Heart left ventricle (tissue), 16 donors: ENCODE measurements at places on chromosomes 6 and 20. TPM values are rescaled to one million over a fixed set of nuclear protein-coding genes. Genes with fewer than 3 reads are reported as not detected.

DNA sequence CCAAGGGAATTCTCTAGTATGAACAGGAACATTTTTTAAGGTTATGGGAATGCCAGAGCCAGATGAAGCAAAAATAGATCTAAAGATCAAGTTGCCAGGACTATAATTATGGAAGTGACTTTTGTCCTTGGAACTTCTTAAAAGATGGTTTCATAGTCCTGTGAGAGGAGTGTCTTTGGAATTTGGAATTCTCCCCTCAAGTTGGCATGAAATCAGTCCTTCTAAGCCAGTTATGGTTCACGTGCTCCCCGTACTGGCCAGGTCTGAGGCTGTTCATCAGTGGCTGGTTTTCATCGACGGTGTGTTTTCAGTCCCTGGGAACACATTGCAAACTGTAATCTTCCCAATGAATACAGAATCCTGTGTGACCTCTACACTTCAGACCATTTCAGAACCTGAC lies 63.1 kb downstream of the VGLL2 start:
- no peak for DNase-seq

DNA sequence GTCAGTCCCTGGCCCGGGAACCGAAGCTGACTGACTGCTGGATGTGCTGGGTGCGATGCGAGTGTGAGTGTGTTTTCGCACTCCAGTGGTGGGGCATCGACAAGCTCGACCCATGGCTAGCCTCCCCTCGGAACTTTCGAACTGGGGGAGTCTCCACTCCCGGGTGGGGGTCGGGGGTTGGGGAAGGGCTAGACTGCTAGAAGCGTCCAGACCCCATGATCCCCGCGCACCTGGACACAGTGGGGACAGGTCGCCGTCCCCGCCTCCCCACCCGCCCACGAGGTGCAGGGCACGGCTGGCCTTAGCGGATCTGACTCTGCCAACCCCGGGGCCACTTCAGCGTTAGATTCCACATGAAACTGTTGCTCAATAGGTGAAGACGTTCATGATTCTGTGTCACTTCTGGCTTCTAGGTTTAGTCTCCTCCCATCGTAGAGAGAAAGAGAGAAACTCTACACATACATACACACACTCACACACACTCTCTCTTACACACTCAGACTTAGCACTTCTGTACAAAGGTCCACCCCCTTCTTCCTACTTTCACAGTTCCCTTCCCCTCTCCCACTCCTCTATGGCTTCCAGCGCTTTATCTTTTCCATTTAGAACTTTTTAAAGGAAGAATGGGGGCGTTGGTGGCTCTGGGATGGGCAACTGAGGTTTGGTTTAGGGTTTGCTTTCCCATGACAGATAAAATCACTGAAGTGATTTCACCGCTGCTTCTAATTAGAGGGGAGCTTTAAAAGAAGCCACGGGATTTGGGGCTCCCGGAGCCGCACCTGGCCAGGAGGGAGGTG lies 5.1 kb upstream of the TFAP2A start:
- DNase-seq = no peak

GRCh38 chr20:35652641-35653429 lies 11.9 kb downstream of the CPNE1 start:
- no peak for DNase-seq

DNA sequence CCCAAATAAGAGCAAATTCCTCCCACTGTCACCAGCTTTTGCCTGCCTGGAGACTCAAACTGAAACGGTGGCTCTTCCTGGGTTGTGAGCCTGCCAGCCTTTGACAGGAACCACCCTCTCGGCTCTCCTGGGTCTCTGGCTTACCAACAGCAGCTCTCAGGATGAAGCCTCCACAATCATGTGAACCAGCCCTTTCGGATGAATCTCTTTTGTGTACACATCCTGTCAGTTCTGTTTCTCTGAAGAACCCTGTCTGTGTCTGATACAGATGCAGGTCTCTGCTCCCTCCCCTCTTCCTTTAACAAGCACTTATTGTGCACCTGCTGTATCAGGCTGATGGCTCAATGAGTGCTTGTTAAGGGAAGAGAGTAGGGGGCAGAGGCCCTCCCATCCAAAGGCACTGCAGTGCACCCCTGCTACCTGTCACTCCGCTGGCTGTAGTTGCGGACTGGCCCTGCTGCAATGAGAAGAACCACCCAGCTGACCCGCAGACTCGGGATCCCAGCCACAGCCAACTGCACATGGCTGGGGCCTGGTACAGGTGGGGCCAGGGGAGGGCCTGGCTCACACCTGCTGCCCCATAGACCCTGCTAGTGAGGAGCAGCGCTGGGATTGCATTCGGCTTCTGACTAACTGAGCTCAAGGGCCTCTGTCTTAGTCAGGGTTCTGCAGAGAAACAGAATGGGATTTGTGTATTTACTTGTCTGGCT lies 120.1 kb upstream of the PMEPA1 start:
- no peak for DNase-seq

DNA sequence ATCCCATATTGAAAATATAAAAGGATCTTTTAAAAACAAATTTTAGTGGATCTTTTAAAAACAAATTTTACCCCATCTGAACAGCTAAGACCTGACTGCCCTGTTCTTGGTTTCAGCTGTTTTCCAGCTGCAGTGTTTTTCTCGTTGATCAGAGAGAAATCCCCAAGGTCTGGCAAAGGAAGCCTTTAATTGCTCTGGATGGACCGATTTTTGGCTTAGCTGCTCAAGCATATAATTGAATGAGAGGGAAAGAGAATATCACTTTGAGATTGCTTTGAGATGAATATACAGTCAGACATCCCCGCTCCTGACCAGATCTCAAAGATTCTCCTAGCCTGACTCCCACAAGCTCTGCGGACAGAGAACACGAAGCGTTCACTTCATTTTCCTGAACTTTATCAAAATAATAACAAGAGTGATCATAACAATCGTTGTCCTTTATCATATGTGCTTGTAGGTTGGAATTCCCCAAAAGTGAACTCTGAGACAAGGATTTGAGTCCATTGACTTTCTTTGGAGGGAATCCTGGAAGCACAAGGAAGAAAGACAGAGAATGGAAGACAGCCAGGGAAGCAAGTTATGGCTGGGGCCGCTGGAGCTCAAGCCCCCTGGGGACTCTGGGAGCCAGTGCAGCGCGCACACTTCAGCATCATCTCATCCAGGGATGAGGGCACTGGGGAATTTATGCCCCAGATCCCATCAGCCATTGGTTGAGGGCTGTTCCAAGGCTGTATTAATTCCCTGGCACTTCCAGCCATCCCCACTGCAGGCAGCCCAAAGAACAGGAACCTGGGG lies 101.3 kb downstream of the SNX5 start:
- DNase-seq = no peak

GRCh38 chr6:35392111-35392702 lies 49.8 kb downstream of the PPARD start:
- peak; percentile 16 for DNase-seq

GRCh38 chr6:28383235-28384142 lies 16.1 kb downstream of the ZSCAN12 start:
- peak; percentile 90 for DNase-seq

DNA sequence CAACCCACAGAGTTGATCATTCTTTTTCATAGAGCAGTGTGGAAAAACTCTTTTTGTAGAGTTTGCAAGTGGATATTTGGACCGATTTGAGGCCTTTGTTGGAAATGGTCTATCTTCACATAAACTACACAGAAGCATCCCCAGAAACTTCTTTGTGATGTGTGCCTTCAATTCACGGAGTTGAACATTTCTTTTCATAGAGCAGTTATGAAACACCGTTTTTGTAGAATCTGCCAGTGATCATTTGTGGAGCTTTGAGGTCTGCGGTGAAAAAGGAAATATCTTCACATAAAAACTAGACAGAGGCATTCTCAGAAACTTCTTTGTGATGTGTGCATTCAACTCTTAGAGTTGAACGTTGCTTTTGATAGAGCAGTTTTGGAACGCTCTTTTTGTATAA lies 618.4 kb upstream of the ZNF337 start:
- no peak for DNase-seq

DNA sequence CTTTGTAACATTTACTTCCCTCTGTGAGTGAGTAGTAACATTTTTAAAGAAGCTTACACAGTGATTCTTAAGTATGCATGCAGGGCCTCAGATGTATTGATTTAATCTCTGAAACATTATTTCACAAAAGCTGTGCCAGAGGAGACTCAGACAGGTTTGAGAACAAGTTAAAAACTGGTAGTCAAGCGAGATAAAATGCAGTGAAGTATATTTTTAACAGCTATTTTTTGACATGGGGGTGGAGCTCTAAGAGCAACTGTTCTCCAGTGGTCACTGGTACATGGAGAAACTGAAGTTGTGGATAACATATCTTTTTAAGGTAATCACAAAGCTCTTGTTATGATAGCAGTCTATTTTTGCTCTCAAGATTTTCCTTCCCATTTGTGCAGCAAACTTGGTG lies 20.4 kb downstream of the DSTN start:
- DNase-seq = no peak

DNA sequence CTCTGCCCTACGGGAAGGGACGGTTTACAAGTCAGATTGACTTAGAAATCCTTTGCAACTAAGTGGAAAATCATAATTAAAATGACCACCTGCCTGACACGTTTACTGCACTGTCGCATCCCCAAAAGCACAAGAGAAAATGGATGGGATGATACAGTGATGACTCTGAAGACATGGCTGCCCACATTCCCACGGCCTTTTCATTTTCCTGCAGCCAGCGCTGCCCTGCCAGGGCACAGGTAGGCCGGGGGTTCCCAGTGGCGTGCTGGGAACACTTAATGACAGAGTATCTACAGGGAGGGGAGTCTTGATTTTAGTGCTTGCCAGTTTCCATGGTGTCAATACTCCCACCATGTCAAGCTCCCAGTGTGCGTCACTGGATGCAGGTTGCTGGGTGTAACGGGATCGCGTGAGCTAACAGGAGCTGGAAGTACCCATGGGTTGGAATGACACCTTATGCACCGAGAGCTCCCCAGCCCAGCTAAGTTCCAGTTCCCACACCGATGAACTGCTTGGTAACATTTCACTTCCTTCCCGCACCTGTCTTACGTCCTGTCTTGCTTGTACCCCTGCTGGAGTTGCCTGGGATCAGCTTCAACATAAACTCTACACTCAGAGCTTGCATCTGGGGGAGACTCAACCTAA lies 129.0 kb downstream of the ANKRD60 start:
- DNase-seq = no peak

- DNase-seq = no peak
Observed at GRCh38 chr6:127813699-127814027, 87.2 kb downstream of the THEMIS start.

DNA sequence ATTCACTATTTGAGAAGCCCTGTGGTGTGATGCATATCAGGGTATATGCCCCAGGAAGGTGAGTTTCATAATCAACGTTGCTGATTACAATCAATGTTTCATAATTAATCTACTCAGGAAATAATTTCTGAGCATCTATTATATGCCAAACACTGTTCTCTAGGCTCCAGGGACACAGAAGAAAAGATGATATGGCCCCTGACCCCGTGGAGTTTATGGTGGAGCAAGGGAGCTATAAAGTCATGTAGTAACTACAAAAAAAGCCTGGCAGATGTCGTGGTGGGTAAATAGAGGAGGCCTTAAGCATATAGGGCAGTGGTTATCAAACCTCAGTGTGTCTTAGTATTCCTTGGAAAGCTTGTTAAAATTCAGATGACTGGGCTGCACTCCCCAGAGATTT lies 40.1 kb upstream of the BCAS1 start:
- no peak for DNase-seq

GRCh38 chr6:88135578-88136114 lies 30.5 kb downstream of the CNR1 start:
- no peak for DNase-seq

DNA sequence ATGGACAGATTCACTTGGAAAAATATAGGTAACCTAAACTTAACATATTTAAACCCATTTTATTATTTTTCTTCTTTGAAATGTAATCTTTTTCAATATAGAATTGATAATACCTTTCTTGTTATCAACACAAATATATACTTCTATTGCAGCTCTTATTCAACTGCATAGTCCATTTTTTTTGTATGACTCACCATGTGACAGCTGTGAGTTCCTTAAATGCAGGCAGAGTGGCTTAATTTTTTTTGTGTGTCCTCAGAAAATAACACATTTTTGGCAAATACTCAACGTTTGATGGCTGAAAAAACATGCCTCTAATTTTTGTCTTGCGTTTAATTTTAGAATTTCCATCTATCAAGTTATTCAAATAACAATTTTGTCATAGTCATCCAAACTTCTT lies 454.8 kb downstream of the PHF3 start:
- DNase-seq = no peak

- DNase-seq = no peak
Observed at GRCh38 chr6:105814745-105815536, 271.2 kb upstream of the PRDM1 start.

DNA sequence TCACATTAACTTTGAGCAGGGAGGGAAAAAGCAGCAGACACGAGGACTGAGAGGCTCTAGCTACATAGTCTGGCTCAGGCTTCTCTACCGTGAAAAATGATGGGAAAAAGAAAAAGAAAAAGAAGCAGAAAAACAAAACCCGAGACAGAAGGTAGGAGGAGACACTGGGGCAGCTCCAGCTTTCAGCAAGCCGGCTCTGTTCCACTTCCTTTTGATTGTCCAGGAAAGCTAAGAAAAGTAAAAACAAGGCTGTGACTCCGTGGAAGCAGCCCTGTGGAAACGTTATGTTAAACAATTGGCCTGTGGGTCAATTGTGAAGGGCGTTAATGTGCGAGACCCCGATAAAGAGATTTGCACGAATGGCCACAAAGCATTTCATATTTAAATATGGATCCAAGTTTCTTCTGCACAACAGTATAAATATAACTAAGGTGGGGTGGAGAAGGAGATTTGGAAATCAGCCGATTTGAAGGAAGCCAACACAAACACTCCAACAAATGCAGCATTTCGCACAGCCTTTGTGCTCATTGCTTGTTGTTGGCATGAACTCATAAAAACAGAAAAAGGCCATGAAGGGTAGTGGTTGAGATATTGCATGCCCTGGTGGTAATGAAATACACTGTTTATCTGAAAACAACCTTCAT lies 236.9 kb upstream of the JAG1 start:
- peak; percentile 46 for DNase-seq

The SPACA1 gene
- not detected for polyA plus RNA-seq

The SHLD1 gene
- polyA plus RNA-seq = 6.1 TPM

The PLAGL1 gene
- 7.7 TPM for polyA plus RNA-seq

The HDGFL1 gene
- not detected for polyA plus RNA-seq

The FRK gene
- polyA plus RNA-seq = 1.4 TPM

The CALHM6 gene
- 1.3 TPM for polyA plus RNA-seq
